ENCODE measurements at places on chromosomes 16 and 17.

- DNase-seq = no peak
Measured at GRCh38 chr16:51968749-51969148, 578.2 kb downstream of the TOX3 start.

DNA sequence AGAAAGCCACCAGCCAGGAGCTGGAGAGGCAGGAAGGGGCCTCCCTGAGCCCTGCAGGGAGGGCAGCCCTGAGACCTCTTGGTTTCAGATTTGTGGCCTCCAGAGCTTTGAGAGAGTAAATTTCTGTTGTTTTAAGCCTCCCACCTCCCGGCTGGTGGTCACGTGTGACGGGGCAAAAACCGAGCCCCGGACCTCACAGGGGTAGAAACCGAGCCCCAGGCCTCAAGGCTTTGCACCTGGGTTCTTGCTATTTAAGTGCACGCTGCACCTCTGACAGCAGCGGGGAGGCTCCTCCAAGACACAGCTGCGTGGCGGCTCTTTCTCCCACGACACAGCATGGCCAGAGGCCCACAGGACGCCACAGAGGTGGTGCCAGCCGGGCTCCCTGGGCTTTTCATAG is 17.4 kb upstream of the ZC3H18 start:
- no peak for DNase-seq

GRCh38 chr17:27290916-27291598 is 2.9 kb upstream of the WSB1 start:
- DNase-seq = no peak

DNA sequence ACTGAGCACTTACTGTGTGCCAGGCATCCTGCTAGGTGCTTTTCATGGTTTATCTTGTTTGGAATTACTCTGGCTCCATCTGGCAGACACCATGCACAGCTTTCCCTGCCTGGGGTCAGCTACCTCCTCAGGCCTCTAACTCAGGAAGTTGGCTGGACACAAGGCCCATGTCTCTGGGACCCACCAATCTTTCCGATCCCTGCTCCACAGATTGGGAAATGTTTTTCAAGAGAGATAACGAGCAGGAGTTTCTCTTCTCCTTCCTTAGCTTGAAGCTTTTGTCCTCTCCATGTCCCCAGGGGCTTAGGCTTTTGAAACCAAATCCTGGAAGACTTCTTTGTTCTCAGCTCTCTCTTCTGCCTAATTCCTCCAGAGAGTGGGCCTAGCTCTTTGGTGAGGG is 11.5 kb upstream of the ELAC2 start:
- DNase-seq = no peak

- no peak for DNase-seq
Measured at GRCh38 chr17:33924104-33924503, 331.0 kb upstream of the CCL2 start.

- DNase-seq = no peak
Measured at GRCh38 chr17:49578414-49578813, 2.7 kb downstream of the NXPH3 start.

- no peak for DNase-seq
Measured at GRCh38 chr16:63169100-63169499, 1132.9 kb upstream of the CDH8 start.

GRCh38 chr17:39928858-39929645 is 1.5 kb downstream of the LRRC3C start:
- DNase-seq = no peak

DNA sequence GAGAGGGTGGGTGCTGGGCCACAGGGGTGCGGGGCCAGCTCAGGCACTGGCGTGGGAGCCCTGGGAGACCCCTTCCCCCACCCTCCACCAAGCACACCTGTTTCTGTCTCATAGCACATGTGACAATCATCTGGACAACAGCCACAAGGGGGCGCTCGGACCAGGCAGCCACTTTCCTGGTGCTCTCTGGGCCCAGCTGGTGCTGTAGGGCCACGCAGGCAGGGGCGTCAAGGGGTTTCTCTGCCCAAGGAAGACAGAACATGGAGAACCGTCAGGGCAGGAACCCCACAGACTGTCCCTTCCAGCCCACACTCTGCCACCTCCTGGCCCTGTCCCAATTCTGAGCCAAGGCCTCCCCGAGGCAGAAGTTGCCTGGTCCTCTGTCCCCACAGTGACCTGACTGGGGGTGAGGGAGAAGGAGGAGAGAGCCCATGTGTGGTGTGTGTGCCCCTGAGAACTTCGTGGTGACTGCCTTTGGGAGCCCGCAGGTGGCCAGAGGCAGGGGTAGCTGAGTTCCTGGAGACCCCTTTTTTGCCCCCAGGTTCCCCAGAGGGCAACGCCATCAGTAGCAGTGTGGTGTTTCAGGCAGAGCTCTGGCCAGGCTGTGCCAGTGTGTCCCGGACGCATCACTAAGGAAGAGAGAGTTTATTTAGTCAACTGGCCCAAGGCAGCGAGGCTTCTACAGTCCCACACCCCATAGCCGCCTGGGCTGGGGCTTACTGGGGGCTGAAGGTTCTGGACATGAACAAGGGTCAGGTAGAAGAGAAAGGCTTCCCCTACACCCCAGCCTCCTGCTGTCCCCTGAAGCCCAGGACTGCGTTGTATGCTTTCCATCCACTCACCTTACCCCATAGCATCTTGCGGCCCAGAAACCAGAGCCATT is 3.1 kb upstream of the SETD6 start:
- DNase-seq = peak; percentile 26

DNA sequence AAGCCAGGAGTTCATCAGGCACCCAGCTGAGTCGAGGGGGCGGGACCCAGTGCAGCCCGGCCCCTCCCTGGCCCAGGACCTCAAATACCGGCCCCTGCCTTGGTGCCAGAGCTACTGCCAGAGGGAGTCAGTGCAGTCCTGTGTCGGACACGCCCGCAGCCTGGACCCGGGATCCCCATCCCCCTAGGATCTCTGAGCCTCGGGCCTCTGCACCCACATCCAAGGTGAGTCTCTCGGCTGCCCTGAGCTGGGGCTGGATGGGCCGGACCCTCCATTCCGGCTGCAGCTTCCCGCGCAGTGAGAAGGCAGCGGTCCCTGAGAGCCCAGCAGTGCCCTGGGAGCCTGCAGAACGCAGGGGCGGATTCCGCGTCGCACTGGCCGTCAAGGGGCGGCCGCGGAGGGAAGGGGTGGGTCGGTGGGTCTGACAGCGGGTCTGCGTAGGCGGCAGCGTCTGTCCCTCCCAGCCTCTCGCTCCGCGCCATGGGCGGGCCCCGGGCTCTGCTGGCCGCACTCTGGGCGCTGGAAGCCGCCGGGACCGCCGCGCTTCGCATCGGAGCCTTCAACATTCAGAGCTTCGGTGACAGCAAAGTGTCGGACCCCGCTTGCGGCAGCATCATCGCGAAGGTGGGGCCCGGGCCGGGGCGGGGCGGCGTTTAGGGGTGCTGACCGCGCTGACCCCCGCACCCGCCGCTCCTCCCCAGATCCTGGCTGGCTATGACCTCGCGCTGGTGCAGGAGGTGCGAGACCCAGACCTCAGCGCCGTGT is at the start of gene DNASE1L2:
Gene DNASE1L2 (plus strand): TSS at position 108 of the 765 bp plus-strand sequence. CDS start 373 bp downstream, at position 481.
- peak; percentile 26 for DNase-seq

GRCh38 chr17:4033751-4034251 is 69.6 kb upstream of the ATP2A3 start:
- no peak for DNase-seq

DNA sequence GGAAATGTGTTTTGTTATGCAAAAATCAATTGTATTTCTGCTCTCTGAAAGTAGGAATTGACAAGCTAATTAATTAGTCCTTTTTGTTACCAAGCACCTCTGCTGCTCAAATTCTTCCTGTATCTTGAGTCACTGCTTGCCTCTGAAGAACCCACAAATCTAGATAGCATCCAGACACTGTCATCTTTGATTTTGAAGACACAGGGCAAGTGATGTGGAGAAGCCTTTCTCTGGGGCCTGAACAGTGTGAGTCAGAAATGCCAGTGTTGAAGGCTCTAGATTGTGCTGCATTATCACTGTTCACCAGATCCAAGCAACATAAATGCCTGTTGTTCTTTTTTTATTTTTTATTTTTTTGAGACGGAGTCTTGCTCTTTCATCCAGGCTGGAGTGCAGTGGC is 10.9 kb upstream of the ST6GALNAC1 start:
- DNase-seq = no peak

DNA sequence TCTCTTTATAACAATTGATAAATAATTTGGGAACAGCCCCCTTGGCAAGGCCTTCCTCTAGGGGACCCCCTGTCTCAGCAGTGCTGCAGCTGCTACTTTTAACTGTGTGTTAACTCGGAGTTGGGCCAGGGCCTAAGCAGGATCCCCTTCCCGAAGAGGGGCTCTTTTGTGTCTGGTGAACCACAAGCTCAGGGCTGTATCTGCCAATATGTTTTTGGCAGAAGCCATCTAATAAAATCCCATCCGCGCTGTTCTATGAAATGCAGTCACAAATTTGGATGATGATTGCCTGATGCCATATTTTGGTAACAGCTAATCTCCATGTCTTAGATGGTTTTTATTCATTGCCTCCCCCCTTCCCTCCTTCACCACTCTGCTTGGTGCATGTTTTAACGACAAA is 267.7 kb downstream of the FTO start:
- no peak for DNase-seq

DNA sequence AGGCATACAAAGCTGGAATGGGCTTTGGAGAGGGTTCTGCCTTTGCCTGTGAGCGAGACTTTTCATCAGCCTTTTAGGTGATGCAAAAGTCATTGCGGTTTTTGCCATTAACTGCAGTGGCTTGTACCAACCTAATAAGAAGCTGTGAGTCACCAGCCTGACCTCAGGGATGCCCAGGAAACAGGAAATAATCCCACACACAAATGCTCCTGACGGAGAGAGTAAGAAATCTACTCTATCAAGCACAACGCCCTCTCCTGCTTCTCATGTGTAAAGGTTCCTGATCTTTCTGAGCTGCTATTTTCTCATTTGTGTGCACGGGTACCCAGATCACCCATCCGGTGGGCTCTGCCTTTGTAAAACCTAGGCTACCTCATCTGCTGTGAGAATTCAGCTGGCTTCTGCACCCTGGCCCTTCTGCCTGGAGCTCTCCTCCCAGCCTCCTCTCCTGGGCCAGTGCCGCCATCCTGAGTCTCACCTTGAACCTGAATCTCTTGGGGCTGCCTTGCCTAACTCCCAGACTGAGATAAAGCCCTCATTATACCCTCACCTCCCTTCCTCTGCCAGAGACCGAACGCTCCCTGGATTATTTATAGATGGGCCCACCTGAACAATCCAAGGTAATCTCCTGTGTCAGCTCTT is 299.7 kb downstream of the C16orf95 start:
- no peak for DNase-seq

DNA sequence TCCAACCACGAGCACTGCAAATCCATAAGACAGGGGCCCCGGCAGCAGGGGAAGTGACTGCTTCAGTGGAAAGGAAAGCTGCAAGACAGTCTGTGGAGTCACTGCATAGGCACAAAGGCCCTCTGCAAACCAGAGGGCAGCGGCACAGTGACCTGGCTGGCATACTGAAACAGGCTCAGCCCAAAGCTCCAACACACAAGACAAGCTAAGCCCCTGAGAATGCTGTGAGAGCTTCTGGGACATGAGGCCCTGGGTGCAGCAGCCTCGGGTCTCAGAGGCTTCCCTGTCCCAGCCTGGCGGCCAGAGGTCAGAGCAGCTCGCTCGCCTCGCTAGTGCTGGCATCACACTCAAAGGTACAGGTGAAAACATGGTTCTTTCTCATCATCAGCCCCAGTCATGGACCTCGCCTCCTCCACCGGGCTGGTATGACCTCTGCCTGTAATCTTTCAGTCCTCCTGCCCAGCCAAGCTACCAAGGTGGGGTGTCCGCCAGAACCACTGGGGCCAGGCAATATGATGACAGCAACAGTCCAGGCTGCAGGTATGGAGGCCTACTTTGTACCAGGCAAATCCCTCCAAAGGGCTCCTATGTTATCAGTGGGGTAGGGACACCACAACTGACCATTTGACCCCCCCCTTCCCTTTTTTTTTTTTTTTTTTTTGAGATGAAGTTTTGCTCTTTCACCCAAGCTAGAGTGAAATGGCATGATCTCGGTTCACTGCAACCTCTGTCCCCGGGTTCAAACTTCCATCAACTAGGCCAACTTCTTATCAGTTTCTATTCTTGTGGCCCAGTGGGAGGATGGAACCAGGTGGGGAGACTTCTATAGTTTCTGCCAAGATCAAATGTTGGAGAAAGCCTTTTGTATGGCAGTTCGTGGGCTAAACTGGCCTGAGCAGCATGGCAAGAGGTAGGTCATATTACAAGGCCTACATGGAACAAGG is 19.2 kb downstream of the ST3GAL2 start:
- DNase-seq = no peak

DNA sequence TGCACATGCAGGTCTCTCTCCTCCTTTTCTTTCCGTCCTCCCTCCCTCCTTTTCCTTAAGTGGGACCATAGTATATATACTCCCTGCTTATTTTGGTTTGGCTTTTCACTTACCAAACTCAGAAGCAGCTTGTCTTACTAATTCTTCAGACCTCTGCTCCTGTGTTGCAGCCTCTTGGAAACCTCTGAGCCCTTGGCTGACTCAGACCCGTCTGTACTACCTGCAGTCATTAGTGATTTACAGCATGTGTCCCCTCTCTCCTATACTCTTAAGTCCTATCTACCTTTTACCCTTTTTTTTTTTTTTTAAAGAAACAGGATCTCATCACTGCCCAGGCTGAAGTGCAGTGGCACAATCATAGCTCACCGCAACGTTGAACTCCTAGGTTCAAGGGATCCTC is 207.0 kb downstream of the STX8 start:
- no peak for DNase-seq

- no peak for DNase-seq
Measured at GRCh38 chr16:47939680-47940079, 216.1 kb downstream of the ABCC12 start.

- DNase-seq = no peak
Measured at GRCh38 chr16:65740711-65741110, 618.8 kb upstream of the CDH11 start.

GRCh38 chr17:71709271-71709890 is 411.4 kb upstream of the SOX9 start:
- no peak for DNase-seq

- DNase-seq = no peak
Measured at GRCh38 chr17:18185391-18185790, 1.8 kb downstream of the ALKBH5 start.

GRCh38 chr17:55726440-55726839 is 3.8 kb upstream of the TMEM100 start:
- peak; percentile 40 for DNase-seq

- DNase-seq = no peak
Measured at GRCh38 chr17:17921192-17922069, 50.8 kb downstream of the TOM1L2 start.

- peak; percentile 98 for DNase-seq
Measured at GRCh38 chr17:81394921-81395599, at the start of gene BAHCC1. Gene BAHCC1 (plus strand): TSS chr17:81395457. CDS start chr17:81399740, 4,283 bp downstream.

DNA sequence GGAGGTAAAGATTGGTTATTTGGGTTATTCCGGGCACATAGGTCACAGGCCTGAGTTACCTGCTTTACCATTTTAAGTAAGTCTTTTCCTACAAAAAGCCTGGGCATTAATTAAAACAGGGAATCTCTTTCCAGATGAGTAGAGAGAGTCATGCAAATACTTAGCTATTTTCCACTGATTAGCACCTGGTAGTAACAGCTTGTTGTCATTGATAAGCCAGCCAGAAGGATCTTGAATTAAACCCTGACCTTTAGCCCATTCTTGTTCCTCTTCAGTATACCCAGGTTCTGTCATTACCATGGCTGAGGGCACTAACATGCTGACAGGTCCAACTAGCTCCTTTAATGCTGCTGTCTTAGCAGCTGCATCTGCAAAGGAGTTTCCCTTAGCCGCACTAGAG is 44.4 kb upstream of the ARL4D start:
- DNase-seq = no peak

Measured in DMS 273 treated with DMSO at 0.1 percent for 48 hours (cell line).